CD4-positive, CD25-positive, alpha-beta regulatory T cell (primary cell): ENCODE measurements at places on chromosomes 6 and 20. TPM values are rescaled to one million over a fixed set of nuclear protein-coding genes. Genes with fewer than 3 reads are reported as not detected.

HCRTR2 gene
- total RNA-seq, result not detected

RCAN2 gene
- total RNA-seq, result not detected

PHACTR3 gene
- total RNA-seq, result not detected

FBXO9 gene
- 78.3 TPM for total RNA-seq

CYP24A1 gene
- 0.72 TPM for total RNA-seq

DNA sequence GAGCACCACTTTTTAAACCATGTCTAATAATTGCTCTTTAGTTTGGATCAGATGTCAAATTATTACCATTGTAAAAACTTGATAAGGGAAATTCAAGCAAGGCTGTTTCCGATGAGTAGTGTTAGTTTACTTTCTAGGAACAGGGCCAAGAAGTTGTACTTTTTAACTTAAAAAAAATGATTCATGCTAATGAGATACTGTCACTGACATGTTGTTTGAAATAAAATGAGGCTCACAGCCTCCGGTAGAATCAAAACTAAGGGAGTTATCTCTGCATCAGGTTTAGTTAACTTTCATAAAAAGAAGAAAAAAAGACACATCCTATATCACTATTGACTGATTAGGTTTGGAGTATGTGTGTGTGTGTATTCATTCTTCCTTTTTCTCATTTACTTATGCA, 55.2 kb upstream of the SUPT3H start:
- no peak for DNase-seq

GRCh38 chr6:159103396-159104162, 58.8 kb upstream of the TAGAP start:
- DNase-seq, result no peak

- no peak for DNase-seq
Measured at GRCh38 chr20:25324412-25324811, 66.2 kb downstream of the ABHD12 start.

DNA sequence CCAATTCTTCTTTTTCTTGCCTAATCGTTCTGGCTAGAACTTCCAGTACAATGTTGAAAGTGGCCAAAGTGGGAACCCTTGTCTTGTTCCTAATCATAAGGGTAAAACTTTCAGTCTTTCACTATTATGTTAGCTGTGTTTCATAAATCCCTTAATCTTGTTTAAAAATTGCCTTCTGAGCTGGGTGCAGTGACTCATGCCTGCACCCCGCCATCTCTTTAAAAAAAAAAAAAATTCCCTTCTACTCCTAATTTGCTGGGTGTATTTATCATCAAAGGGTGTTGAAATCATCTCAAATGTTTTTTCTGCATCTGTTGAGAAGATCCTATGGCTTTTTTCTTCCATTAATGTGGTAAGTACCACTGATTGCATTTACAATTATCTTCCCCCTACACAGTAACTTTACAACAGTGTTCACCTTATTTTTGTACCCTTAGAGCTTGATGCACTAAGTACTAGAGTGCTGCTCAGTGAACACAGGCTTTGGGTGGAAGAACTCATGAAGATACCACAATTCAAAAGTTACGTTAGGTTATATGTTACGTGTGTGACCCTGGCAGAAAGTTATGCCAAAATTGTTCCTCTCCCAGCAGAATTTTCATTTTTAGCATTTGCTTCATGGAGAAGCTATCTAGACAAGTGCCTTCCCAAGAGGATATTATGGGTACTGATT, 9.7 kb downstream of the SNRPB start:
- DNase-seq, result no peak

- DNase-seq, result no peak
Measured at GRCh38 chr6:13295576-13295975, 32.8 kb downstream of the TBC1D7 start.

GRCh38 chr6:36986704-36987047, 680 bp upstream of the MTCH1 start:
- DNase-seq, result no peak

DNA sequence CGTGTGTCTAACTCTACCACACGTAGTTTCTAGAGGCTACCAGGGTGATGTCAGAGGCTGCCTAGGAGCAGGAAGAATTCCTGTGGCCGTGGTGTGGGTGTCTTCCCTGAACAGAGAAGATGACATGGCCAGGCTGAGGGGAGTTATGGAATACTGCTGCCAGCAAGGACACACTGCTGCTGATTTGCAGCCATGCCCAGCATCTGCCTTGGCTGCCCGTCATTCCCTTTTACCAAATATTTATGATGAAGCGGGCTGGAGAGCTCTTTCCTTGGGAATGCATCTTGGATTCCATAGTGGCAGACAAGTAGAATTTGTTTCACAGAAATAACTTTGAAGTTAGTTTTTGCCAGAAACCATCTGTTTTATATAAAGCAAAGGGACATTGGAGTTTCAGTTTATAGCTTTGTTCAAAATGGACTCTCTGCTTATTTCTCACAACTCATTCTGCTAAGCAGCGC, 80.8 kb upstream of the VSTM2L start:
- no peak for DNase-seq

- DNase-seq, result no peak
Measured at GRCh38 chr6:34806738-34807453, 15.0 kb downstream of the BLTP3A start.

GRCh38 chr6:28808383-28808782, 115.4 kb downstream of the TRIM27 start:
- no peak for DNase-seq

- no peak for DNase-seq
Measured at GRCh38 chr6:3904518-3904917, 55.3 kb downstream of the FAM50B start.

- DNase-seq, result no peak
Measured at GRCh38 chr6:65004283-65004682, 702.7 kb downstream of the EYS start.

- no peak for DNase-seq
Measured at GRCh38 chr6:106527979-106528378, 101.3 kb downstream of the RTN4IP1 start.

DNA sequence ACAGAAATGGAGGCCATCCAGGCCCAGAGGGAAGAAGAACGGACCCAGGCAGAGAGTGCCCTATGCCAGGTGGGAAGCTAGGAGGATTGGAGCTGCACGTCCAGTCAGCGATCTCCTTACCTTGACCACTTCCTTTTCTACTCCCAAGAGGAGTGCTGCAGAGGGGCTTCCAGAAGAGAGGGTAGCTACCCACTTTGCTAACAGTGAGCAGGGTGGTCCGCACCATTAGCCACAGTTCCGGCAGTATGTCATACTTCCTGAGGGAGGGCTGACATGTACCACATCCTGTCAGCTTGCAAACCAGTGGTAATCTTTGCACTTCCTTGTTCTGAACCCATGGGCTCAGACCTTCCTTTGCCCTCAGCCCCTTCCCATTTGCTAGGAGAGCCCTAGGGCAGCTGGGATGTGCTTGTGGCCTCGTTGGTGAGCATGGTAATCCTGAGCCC, 35.4 kb downstream of the CEP250 start:
- DNase-seq, result peak; percentile 47

DNA sequence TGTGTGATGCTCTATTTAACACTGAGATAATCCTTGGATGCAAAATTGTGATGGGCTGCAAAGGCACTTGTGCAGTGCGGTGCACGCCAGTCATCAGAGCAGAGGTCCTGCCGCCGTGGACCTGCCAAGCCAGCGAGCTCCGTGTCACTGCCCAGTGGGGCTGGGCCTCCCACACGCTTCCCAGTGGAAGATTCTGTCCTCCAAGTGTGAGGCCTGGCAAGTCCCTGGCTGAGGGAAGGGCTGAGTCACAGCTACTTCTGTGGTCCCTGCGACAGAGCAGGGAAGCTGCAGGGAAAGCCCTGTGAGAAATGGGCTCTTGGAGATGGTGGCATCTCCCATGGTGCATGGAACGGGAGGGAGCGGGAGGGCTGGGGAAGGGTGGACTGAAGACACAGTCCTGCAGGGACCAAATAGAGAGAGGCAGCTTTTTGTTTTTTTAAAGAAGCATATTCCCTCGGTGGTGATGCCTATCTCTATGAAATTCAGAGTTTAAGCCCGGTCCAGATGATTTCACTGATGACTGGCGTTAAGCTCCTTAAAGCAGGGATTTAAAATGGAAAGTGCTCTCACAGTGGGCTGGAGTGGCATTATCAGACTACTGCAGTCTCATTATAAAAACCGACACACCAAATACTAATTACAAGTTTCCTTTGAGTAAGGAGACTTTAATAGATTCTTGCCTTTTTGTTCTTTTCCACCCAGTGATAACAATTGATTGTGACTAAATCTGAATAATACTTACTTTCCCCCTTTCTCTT, 413.7 kb downstream of the QKI start:
- no peak for DNase-seq

DNA sequence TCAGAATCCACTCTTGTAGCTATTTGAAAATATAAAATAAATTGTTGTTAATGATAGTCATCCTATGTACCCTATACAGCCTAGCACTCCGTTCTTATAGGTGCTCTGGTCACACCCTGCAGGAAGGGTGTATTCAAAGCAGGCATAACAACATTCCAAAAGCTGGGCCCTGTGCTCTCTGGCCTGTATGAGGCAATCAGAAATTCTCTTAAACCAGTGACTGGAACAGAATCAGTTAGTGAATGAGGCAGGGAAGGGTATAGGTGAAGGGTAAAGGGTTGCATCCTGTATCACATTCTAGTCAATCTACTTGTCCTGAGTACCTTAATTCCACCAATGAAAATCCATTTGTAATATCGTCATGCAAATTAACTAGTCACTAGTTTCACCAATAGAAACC, 154.5 kb upstream of the ZNF217 start:
- DNase-seq, result no peak

- DNase-seq, result no peak
Measured at GRCh38 chr20:23234311-23235078, 116.1 kb upstream of the NXT1 start.

GRCh38 chr6:69138893-69139494, 503.9 kb downstream of the ADGRB3 start:
- no peak for DNase-seq
